ENCODE measurements at places on chromosomes 16 and 17.

DNA sequence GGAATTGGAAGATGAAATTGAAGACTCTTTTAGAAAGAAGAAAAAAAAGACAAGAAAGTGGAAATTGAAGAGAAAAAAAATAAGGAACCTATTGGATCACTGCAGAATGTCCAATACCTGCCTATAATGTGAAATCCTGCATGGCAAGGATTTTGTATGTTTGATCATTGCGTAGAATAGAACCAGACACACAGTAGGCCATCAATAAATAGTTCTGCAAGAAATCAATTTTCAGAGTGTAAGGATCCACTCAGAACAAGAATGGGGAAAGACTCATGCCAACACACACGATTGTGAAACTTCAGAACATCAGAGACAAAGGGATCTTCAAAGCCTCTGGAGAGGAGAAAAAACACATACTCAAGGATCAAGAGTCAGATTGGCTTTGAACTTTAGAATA is 39.7 kb upstream of the DHX40 start:
- DNase-seq, result no peak

- no peak for DNase-seq
Measured at GRCh38 chr17:55903028-55903690, 152.3 kb downstream of the PCTP start.

DNA sequence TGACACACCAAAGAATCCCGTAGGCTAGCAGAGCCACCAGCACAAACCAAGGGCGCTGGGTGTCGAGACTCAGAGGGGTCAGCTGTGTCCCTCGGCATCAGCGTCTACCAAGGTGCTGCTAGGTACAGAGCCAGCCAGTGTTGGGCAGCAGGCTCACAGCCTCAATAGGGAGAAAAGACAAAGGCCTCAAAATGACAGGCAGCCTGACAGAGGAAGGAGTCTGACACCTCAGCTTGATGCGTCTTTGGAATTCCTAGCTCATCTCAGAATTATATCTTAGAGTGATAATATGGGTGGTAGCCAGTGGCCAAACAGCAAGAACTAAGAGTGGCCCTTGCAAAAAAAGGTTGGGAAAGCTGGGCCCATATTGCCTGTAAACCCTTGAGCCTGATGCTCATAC is 45.9 kb downstream of the HS3ST3B1 start:
- no peak for DNase-seq

GRCh38 chr17:79984877-79985276 is 50.8 kb downstream of the TBC1D16 start:
- no peak for DNase-seq

- no peak for DNase-seq
Measured at GRCh38 chr16:558298-559020, 1.7 kb upstream of the PRR35 start.

- no peak for DNase-seq
Measured at GRCh38 chr16:10001258-10001775, 180.9 kb downstream of the GRIN2A start.

DNA sequence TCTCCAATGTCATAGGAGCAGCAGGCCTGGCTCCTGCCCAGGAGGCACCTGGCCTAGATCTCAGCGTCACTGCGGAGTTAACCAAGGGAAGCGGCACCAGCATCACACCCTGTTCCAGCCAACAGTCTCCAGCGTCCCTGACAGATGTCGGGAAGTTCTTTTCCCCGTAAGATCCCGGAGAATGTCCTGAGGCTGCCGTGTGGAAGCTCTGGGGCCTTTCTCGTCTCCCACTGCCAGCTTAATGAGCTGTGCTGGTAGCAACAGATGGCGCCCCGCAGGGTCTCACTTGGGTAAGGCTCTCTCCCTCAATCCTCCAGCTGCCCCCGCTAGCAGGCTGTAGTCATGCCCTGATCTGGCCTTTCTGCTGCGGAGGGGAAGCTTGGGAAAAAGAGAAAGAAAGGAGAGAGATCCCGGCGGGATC is 57.5 kb downstream of the MARCHF10 start:
- no peak for DNase-seq

DNA sequence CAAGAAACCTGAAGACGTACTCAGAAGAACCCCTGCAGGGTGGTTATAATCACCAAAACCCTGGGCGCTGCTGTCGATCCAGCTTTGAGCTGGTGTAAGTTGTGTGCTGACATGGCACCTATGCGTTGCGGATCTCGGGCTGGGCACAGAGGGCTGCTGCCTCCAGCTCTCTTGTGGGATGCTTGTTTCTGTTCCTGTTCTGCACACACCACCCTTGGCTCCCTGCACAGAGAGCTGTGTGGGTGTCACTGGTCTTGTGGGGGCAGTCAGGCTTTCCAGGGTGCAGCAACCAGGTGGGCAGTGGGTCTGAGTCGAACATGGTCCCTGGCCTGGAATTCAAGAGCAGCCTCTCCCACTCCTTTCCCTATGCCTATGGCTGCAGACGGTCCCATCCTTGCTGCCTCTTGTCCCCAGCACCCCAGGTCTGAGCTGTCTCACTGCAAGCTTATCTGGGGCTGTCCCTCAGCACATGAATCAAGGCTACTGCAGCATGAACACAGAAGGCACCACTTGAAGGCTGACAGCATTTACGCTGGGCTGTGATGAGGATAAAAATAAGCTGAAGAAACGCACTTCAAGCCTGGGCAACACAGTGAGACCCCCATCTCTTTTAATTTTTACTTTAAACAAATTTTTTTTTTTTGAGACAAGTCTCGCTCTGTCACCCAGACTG is 20.1 kb downstream of the ZNF276 start:
- no peak for DNase-seq

GRCh38 chr17:49513641-49514040 is 18.5 kb downstream of the NGFR start:
- no peak for DNase-seq

DNA sequence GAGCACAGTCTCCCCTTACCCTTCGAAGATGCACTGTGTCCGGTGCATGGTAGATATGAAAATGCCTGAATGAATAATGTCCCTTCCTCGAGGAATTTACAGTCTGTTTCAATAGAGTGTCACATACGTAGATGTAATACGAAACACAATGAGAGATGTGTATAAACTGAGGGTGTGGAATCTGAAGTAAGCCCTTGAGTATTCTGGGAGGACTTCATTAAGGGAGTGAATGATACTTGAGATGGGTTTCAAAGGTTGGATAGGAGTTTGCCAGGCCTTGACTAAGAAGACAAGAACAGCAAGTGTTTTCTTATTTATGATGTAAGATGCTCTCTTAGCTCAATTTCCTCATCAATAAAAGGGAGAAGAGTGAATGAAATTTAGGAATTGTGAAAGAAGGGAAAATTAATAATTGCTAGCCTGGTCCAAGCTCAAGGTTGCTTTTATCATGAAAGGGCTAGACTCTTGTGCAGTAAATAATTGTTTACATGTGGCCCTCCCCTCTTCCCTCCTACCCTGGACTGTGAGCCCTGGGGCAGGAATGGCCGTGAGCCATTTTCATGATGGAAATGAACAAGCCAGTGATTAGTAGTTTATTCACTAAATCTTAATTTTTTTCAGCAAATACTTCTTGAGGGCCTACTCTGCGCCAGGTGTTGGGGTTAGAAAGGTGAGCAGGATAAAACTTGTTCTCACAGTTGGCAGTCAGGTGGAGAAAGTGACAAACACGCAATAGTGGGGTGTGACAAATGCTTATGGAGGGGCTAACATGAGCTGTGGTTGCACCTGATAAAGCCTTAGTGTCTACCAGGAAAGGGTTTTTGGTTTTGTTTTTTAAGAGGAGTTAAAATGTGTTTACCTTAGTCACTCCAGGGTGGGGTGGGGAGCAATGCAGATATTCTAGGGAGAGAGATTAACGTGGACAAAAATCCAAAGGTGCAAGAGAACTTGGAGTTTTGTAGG is 1.6 kb downstream of the KIF22 start:
- no peak for DNase-seq

- DNase-seq, result no peak
Measured at GRCh38 chr17:49353607-49354006, 8.4 kb downstream of the ZNF652 start.

- DNase-seq, result no peak
Measured at GRCh38 chr17:59810894-59811153, 81.9 kb downstream of the TUBD1 start.

- peak; percentile 20 for DNase-seq
Measured at GRCh38 chr17:17391668-17392370, 85.0 kb upstream of the MED9 start.

DNA sequence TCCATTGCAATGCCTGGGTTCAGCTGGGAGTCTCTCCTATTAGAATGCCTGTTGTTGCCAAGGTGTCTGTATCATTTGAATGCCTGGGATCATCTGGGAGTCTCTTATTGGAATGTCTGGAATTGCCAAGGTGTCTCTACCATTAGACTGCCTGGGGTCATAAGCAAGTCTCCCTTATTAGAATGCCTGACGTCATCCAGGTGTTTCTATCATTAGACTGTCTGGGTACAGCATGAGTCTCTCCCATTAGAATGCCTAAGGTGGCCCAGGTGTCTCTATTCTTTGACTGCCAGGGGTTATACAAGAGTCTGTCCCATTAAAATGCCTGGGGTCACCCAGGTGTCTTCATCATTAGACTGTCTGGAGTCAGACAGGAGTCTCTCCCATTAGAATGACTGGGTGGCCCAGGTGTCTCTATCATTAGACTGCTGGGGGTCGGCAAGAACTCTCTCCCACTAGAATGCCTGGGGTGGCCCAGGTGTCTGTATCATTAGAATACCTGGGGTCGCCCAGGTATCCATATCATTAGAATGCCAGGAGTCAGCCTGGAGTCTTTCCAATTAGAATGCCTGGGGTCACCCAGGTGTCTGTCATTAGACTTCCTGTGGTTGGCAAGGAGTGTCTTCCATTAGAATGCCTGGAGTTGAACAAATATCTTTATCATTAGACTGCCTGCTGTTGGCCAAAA is 2274.0 kb downstream of the TP53TG3F start:
- no peak for DNase-seq

GRCh38 chr16:65260746-65261145 is 138.9 kb upstream of the CDH11 start:
- DNase-seq, result no peak

DNA sequence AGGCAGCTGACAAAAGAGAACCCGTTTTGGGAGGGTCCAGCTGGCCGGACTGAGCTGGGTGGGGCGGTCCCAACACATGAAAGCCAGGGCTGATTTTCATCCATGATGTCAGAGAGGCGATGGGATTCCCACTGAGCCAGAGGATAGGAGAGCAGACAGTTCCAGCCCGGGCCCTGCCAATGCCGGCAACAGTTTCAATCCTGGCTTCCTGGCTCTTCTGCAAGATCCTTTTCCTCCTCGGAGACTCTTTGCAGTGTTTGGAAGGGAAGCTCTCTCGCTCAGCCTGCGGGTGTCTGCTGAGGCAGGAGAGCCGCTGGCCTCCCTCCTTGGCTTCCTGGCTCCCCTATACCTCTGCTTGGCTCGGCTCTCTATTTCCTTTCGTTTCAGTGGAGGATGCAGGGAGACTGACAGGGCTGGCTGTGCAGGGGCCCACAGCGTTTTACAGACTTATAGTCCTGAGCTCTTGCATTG is 145.5 kb upstream of the SOX9 start:
- DNase-seq, result no peak

- DNase-seq, result no peak
Measured at GRCh38 chr16:88292007-88292970, 90.5 kb upstream of the ZNF469 start.

Measured in activated T-helper 1 cell treated with anti-CD3 and anti-CD28 coated beads, Interleukin-2, amount 50 U/mL, for 16 hours (primary cell).